Activated T-helper 1 cell treated with Interleukin-2 at 50 U/mL for 16 hours (primary cell): ENCODE measurements at places on chromosomes 4 and X.

DNA sequence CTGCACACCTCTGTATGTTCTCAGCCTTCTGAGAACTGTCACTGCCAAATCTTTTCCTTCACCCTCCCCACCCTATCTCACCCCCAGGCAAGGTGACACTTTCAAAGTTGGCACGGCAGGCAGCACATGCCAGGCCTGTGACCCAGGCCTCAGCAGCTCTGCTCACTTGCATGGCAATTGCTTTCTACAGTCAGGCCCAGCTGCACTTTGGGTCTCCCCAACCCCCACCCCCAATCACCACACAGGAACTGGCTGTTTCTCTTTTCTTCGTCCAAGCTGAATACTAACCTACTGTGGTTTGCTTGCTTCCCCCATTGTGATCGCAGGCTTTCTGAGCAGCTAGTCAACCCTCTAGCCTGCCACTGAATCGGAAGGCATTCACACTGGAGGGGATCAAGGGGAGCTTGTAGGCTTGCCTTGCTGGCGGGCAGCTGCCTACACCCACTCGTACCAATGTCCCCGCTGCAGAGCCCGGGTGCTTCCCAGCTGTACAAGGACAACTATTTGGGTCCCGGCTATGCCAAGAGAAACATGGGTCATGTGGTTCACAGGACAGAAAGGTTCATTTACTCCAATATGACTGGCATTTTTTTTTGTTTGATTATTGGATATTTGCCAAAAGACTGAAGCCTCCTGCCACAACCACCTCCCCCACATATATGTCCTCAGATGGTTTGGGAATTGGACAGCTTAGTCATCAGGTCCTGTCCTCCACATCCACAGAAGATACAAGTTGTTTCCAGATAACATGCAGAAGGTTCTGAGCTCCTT lies 28.1 kb downstream of the SLC25A43 start:
- DNase-seq, result no peak

DNA sequence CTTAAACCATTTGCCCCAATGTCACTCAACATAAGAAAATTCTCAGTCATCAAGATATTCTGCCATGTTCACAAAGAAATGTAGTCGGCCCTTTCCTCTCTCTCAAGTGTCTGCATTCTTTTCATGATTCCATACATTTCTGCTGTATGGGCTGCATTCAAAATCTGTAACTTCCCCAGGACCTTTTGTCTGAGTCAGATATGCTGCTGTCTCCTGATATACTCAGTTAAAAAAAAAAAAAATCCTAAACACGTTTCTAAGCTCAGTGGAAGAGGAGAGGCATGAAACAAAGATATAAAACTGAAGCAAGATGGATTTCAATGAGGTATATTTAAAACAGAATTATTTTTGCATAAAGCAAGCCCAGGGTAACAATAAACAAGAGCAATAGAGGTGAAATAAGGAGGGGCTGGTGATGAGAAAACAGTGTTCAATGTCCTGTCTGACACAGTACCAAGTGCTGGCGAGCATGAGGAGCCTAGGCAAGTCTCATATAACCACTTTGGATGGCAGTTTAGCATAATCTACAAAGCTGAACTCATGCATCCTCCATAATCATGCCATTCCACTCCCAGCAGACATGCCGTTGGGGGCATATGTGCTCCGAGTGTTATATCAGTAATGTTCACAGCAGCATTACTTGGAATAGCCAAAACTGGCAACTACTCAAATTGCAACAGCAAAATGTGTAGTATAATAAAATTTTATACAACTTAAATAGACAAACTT lies 76.7 kb downstream of the MANBA start:
- DNase-seq, result no peak

DNA sequence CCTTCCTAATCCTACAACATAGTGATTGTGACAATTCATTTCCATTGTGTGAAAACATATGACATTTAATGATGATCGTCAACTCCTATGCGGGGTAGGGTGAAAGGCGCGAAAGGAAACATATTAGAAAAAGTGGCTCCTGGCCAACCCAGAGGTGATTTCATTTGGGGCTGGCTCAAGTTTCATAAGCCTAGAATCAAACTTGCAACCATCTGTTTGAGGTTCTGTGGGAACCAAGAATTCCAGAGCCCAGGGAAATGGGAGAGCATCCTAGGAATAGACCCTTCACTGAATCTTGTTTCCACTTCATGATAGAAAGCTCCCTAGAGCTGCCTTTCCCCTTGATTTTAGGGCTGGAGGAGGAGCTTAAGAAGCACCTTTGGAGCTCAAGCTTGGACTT lies 101.3 kb upstream of the EGFL6 start:
- no peak for DNase-seq

DNA sequence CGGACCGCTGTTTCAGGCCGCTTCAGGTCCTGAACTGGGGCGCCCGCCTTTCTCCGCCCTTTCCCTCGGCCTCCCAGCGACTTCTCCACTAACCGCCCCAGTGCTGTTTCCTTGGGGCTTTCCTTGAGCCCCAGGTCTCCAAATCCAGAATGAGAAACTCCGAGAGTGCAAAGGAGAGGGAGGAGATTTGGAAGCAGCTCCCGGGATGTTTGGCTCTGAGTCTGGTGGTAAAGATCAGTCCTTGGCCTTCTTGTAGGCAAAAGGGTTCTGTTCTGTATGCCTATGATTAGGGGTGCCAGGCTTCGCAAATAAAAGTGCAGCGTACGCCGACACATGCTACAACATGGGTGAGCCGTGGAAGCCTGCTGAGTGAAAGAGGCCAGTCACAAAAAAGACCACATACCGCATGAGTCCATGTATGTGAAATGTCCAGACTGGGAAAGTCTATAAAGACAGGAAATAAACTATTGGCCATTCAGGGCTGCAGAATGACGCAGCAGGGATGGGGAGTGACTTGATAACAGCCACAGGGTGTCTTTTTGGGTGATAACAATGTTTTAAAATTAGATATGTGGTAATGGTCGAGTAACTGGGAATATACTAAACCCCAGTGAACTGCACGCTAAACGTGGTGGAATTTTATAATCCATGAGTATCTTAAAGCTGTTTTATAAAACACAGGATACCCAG lies 99.8 kb downstream of the TRAPPC11 start:
- no peak for DNase-seq

DNA sequence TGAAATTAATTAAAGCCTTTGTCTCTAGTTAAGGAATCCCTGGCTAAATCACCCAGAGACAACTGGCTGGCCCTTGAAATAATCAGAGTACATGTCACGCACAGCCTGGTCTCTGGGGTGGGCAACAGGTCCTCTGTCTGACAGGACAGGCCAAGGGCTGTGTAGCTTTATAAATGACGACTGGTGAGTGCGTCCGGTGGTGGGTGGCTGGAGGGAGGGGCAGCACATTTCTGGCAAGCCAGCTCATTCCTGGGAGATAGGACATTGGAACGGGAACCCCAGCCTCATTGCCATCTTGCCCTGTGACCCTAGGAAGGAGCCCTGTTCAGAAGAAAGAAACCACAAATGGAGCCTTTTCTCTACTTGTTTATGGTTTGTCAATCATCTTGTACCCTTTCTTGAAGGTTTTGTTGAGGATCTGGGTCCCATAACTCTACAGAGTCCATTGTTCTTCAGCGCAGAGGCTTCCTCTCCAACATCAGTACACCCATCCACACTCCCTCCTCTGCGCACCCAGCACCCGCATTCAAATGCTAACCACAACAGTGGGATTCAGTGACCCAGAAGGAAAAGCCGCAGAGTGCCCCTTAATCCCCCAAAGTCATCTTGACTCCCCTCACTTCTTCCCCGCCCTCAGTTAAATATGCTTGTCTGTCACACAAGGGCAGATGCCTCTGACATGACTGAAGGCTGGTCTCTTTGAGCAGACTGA lies 368.1 kb downstream of the UNC5C start:
- DNase-seq, result no peak

DNA sequence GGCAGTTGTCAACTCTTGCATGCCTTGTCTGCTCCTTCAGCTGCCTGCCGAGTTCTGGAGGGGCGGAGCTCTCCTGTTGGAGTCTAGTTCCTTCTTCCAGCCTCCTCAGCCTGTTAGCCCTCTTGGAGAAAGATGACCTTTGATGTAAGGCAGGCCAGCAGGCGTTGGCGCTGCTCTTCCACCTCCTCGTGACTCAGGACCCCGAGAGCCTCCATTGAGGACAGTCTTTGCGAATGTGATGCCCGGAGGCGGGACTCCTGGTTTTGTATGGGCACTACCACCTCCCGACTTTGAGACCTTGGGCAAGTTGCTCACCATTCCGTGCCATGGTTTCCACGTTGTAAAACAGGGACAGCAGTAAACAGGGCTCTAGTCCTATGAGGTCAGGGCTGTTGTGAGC lies 108.3 kb downstream of the TENM3 start:
- no peak for DNase-seq

- DNase-seq, result no peak
Measured at GRCh38 chr4:113179091-113179490, 129.6 kb downstream of the ANK2 start.

DNA sequence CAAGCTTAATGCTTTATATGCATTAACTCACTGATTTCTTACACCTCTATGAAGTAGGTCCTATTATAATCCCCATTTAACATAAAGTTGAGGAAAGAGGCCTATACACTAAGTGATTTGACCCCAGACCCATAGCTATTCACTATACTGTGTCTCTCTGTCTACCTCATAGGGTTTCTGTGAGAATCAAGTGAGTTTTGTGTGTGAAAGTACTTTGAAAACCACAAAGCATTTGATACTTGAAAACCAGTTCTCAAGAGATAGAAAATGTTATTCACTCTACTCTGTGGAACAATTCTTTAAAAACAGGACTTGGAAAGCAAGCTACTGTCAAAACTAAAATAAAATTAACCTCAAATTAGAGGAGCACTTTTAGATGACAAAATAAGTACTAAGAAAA lies 35.0 kb downstream of the SHROOM3 start:
- no peak for DNase-seq

- no peak for DNase-seq
Measured at GRCh38 chrX:68841251-68842049, 12.6 kb downstream of the EFNB1 start.

DNA sequence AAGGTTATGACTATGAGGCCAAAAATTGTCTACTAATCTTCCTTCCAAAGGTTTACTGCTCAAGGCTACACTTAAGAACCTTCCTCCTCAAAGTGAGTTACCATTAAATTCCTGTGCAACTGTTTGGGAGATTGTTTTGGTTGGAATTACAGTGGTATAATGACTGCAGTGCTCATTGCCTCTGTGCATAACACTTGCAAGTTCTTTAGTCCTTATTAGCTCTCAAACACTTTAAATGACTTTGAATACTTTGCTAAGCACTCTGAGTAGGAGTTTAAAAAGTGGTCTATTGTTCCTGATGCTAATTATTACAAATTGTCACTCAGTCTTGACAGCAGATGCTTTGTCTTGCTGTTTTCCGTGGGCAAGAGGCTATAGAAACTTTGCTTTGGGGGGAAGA lies 422.8 kb upstream of the PABPC4L start:
- no peak for DNase-seq

DNA sequence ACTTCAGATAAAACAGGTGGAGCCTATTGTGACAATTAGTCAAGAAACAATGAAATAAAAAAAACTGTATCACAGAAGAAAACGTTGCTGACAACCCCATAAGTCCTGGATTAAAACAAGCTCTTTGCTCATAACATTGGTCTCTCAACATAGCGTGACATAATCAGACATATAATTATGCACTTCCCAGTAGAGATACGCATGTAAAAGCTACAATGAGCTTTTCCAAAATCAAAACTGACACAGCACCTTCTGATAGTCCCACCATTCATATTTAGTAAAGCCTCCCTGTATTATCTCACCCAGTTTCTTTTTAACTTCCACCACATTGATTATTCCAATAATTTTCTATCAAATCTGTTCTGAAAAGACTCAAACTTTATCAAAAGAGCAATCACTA lies 372.1 kb upstream of the SMIM31 start:
- DNase-seq, result no peak

DNA sequence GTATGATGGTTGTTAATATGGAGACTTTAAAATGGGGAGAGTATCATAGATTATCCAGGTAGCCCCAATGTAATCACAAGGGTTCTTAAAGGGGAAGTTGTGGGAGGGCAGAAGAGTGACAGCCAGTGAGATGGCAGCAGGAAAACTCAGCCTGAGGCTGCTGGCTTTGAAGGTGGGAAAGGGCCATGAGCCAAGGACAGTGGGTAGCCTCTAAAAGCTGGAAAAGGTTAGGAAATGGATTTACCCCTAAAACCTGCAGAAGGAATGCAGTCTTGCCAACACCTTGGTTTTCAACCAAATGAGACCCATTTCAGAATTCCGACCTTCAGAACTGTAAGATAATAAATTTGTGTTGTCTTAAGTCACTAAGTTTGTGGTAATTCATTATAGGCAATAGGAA lies 68.8 kb upstream of the BLTP1 start:
- no peak for DNase-seq

DNA sequence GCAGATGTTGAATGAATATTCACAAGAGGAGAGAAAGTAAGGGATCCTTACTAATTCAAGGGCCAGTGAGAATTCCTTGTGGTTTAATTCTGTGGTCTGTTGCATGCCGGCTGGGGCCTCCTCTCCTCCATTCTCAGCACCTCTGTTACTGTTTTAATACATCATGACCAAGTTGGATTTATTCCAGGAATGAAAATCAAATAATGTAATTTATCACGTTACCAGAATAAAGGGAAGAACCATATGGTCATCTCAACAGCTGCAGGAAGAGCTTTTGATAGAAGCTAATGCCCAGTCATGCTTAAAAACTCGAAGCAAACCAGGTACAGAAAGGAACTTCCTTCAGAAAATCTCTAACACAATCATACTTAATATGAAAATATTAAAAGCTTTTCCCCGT lies 54.1 kb downstream of the GRK4 start:
- no peak for DNase-seq

DNA sequence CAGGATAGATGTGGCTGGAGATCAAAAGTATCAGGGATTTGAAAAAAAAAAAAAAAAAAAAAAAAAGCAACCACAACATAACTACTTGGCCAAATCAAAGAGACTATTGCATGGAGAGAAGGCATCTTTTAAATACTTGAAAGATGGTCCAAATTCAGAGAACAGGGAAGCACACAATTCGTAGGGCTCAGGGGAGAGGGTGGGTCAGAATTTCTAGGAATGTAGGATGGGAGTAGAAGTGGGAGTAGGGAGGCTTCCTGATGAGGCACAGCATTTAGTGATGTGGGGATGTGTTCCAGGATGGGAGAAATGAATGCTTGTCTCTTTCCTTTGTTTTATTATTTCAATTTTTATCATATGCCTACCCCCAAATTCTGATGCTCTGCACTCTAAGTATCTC lies 36.3 kb downstream of the RTL3 start:
- DNase-seq, result no peak

DNA sequence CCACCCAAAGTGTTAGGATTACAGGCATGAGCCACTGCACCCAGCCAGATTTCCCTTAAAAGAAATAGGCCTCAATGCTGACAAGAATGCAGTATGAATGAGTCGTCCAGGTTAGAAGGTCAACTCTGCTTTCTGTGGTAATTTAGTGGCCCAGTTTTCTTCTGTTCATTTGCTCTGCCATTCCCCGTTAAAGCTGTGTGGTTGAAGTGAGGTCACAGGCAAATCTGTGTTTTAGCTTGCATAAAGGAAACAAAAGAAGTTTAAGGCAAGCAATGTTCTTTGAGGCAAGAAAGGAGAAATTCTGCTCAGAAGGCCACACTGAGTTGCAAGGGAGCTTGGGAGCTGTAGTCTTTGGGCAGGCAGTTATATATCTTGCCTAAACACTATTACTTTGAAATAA lies 176.8 kb downstream of the LARP7 start:
- DNase-seq, result no peak
